ENCODE measurements at places on chromosomes 16 and 17.
A peak's percentile ranks its signal among the peaks of the same experiment; 100 is the strongest.

DNA sequence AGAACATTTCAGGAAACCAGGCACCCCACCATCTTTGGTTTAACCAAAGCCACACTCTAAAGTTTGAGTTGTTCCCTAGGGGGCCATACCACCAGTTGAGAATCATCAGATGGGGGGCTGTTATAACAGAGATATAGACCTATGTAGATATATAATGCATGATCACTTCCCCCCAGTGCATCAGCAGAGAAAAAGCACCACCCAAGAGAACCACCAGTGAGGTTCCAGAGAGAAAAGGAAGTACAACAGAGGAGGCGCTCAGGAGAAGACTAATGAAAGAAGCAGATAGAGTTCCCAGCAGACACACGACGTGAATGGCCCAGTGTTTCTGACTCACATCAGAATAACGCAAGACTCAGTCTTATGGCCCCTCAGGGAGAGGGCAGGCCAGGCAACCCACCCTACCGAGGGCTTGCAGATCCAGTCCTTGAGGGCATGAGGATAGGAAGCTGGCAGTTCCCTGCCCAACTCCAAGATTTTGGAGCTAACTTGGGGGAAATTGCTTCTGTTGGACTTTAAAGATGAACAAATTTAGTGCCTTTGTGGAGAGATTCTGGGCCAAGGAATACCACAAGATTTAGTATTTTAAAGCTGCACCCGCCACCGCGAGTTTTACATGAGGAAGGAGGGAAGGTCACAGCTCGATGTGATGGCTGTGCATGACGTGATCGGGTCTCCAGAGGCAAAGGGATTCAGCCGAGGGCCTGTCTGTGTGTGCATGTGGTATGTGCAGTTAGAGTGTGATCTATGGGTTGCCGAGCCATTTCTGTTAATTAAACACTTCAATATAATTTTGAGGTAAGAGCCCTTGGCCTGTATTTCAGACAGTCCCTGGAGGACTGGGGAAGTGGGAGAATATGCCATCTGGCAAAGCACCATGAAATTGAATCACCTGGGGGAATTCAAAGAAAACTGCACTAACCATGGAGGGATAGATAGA lies 53.1 kb downstream of the AIPL1 start:
- DNase-seq, result no peak

GRCh38 chr17:12900474-12900873 lies 111.2 kb downstream of the ARHGAP44 start:
- no peak for DNase-seq

- DNase-seq, result no peak
These were observed 975.7 kb upstream of the RBFOX1 start for GRCh38 chr16:6356911-6357310.

GRCh38 chr16:81926036-81926435 lies 85.2 kb downstream of the SDR42E1 start:
- DNase-seq, result no peak

GRCh38 chr16:67775273-67775672 lies 31.1 kb downstream of the RANBP10 start:
- no peak for DNase-seq

GRCh38 chr16:29757950-29758466 lies 12.2 kb upstream of the C16orf54 start:
- DNase-seq, result peak; percentile 58

- DNase-seq, result no peak
These were observed 36.2 kb downstream of the SETD6 start for GRCh38 chr16:58551496-58551895.

DNA sequence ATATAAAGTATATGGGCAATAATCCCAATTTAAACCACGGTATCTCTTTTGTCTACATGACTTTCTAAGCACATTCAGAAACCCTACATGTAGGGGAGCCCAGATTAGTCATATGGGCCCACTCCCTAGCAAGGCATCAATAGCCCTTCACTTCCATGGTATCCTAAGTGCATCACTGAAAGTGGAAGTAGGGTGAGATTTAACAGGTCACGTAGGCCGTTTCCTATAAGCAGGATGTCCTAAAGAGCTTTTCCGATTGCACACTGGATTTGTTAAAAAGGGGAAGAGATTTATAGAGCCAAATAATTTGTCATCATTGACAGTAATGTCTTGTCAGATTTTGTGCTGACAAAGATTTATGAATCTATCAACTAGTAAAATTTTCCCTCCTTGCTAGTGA lies 39.0 kb downstream of the CA4 start:
- no peak for DNase-seq

DNA sequence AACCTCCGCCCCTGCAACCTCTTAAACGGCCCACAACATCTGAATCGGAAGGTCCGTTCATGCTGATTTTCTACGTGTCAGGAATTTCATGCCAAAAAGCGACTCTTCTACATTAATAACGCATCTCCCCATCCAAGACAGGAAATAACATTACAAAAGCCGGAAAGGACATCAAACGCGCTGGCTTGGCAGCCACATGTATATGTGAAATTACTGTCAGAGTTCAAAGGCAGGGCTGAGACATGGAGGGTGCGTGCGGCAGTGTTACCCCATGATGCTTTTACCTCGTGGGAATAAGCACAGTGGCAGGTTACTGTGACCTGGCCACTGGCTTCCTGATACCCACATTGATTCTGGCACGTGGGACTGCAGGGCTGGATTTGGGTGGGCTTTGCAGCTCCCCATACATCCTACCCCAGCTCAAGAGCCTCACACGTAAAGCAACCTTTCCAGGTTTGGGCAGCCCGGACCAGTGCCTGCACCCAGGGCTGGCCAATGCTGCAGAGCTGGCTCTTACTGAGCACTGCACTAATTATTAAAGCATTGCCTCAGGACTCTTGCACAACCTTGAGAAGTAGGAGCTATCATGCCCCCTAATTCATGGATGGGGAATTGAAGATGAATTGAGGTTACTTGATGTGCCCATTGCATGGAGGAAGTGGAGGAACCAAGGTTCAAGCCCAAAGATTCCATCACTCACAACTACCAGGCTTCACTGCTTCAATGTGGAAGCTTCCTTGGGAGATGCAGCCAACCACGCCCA lies 120.6 kb upstream of the FOXF1 start:
- no peak for DNase-seq

DNA sequence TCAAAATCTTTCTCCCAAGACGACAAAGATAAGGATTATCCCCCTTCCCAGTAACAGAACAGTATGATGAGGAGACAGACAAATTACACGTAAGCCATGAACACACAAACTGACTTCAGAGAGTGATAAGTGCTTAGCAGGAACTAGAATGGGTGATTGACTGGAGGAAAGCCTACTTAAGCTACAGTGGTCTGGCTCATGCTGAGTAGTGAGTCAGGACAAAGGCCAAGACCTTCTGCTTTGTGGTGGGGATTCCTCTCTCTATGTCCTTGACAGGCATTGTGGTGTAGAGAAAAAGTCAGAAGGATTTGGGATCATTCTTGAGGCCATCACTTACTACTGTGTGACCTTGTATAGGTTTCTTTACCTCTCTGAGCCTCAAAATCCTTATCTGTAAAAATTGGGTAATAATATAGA lies 381.9 kb upstream of the CCL2 start:
- DNase-seq, result no peak

DNA sequence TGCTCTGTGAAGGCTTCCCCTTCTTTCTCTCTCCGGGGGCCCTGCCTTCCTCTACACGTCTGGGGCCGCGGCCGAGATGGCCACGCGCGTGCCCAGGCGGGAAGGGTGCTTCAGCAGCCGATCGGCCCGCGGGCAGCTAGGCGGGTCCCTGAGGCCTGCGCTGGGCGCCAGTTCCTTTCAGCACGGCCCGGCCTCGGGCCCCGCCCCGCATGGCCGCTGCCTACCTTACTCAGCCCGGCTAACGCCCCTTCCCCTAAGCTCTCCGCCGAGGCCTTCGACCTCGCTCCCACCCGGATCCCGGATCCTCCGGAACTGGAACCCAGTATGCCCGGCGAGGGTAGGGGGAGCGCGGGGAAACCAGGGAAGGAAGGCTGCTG lies 335 bp downstream of the TMEM11 start:
- DNase-seq, result no peak

- no peak for DNase-seq
These were observed 435 bp downstream of the RAB40C start for GRCh38 chr16:590188-590814.

DNA sequence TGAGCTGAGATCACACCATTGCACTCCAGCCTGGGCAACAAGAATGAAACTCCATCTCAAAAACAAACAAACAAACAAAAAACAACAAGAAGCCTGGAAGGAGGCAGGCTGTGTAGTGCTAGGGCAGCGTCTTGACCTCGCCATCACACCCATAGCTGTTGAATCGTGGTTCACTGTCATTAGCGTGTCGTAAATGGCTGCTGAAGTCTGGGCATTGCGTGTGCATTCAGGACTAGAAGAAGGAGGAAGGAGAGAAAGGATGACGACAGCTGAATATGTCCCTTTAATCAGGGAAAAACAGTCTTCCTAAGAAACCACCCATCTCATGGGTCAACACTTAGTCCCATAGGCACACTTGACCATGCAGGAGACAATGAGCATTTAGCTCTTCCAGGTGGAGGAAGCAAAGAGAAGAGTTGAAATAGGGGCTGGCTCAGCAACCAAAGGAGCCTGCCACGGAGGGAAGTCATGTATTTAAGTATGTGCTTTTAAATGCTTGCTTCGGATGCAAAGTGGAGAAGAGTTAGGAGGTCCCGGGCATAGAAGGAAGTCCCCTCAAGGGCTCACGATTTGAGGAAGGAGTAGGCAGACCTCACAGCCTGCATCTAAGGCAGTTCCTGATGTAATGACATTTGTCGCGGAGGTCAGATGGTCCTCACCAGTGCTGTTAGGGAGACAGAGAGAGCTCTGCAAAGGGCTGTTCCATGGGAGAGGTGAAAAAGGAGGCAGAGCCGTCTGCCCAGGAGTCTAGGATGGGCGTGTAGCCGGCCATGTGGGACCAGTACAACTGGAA lies 8.8 kb downstream of the PRSS22 start:
- no peak for DNase-seq

- no peak for DNase-seq
These were observed 24.3 kb upstream of the MGAT5B start for GRCh38 chr17:76843703-76844484.

GRCh38 chr17:80872501-80873306 lies 118.9 kb upstream of the CHMP6 start:
- DNase-seq, result no peak

GRCh38 chr16:977896-978295 lies 3.7 kb upstream of the SOX8 start:
- DNase-seq, result no peak

DNA sequence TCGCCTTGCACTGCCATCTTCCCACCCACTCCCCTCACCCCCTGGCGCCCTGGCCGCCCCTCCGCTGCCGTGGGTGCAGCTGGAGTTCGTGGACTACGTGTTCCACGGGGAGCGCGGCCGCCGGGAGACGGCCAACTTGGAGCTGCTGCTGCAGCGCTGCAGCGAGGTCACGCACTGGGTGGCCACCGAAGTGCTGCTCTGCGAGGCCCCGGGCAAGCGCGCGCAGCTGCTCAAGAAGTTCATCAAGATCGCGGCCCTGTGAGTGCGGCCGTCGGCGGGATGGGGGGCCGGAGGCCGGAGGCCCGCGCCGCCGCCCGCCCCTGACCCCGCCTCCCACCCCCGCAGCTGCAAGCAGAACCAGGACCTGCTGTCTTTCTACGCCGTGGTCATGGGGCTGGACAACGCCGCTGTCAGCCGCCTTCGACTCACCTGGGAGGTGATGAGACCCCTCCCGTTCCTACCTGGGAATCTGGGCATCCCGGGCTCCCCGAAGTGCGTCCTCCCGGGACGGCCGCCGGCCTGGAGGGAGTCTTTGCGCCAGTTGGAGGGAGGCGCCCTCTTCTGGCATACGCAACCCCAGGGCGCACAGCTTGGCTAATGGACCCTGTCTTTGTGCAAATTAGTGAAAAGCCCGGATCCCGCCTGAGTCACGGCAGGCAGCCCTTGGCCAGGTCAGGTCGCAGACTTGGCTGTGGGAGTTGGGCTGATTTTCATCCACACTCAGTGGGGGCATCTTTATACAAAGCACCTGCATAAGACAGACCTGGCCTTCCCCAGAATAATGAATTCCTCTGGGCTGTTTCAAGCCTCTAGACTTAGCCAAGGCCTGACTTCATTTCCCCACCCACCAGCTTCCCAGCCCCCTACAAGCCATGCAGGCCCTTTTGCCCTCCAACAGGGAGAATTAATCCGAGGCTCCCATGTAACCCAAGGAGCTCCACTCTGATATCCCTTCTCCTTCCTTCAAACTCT lies 14.3 kb downstream of the RAPGEFL1 start:
- peak; percentile 44 for DNase-seq

DNA sequence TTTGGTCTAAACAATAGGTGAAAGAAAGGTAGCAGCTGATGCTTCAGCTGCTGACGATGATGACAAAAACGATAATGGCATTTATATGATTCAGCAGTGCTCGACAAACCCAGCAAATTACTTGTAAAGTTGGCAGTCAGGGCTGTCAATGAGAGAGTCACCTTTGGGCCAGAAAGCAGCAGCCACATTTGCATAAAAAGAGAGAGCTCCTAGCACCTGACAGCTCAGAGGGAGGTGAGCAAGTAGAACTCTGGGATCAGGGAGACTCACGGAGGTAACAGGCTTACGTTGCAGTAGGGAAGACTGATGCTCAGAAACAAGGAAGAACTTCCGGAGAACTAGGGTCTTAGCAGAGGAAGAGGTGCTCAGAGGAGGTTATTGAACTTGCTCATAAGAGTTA lies 291.9 kb upstream of the ZFHX3 start:
- DNase-seq, result no peak

DNA sequence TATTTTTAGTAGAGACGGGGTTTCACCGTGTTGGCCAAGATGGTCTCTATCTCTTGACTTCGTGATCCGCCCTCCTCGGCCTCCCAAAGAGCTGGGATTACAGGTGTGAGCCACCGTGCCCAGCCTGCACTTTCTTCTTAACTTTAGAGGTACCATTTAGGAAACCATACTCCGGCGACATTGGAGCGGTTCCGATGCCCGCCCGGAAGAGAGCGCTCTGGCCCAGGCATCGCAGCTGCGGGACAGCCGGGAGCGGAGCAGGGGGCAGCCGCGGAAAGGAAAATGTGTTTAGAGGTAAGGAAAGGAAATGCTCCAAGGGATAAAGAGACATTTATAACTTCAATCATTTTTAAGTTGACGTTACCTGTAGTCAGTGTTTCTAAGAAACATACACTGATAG lies 6.0 kb upstream of the HS3ST3B1 start:
- DNase-seq, result no peak

All from fibroblast of the conjunctiva (primary cell).